ENCODE measurements at places on chromosomes 6 and 20.

DNA sequence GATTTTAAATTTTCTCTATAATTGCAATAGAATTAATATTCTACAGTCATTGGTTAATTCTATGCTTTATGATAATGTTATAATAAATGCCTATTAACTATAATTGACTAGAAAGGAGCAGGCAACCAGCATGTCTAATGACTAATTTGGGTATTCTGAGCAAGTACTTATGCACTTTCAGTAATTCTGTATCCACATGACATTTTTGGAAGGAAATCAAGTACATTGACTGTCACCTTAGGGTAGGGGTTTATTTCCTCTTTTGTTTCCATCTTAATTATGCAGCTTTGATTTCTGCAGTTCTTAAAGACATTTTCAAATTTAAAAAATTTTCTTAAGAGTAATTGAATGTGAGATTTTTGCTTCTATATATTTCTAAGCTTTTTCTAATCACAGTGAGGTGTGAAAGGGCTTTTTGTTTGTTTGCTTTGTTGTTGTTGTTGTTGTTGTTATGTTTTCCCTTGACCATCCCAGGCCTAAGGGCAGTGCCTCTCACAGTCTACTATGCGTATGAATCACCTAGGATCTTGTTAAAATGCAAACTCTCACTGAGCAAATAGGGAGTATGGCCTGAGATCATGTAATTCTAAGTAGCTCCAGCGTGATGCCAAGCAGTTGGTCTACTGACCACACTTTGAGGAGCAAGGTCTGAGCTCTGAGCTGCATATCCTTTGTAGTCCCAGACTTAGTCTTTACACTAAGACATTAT, 467.1 kb upstream of the RNF217 start:
- DNase-seq: no peak

DNA sequence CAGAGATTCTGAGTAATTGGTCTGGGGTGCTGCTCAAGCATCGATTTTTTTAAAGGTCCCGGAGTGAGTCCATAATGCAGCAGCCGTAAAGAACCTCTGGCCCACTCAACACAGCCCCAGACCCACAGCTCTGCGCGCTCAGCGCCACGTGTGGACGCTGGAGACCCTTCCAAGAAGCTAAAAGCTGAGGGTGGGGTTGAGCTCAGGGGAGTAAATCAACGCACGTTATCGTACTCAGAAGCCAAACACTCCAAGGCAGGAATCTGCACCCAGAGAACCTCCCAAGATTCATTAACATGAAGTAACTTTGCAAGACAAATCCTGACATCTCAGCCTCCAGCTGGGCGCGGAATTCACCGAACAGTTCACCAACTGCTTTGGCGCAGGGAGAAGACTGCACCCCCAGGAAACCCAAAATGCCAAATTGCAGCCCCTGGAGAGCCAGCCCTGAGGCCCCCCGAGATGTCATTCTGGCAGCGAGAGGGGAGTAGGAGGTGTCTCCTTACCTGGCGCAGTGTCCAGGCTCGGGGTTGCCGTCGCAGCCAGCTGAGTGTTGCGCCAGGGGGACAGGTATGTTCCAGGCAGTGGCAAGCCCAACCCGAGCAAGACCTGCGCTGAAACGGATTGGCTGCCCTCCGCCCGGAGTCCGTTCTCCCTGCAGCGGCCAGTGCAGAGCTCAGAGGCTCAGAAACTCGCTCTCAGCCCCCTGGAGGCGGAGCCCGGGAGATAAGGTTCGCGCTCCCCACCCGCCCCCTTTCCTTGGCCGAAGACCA, at the start of gene COL21A1:
COL21A1 (minus strand) TSS at position 700 of the 773 bp plus-strand sequence. CDS start 64,962 bp downstream, outside the sequence.
- DNase-seq: no peak

- no peak for DNase-seq
Observed at GRCh38 chr20:53774461-53775203, 181.0 kb upstream of the ZNF217 start.

GRCh38 chr6:26331218-26332073, 33.6 kb upstream of the BTN3A2 start:
- no peak for DNase-seq

DNA sequence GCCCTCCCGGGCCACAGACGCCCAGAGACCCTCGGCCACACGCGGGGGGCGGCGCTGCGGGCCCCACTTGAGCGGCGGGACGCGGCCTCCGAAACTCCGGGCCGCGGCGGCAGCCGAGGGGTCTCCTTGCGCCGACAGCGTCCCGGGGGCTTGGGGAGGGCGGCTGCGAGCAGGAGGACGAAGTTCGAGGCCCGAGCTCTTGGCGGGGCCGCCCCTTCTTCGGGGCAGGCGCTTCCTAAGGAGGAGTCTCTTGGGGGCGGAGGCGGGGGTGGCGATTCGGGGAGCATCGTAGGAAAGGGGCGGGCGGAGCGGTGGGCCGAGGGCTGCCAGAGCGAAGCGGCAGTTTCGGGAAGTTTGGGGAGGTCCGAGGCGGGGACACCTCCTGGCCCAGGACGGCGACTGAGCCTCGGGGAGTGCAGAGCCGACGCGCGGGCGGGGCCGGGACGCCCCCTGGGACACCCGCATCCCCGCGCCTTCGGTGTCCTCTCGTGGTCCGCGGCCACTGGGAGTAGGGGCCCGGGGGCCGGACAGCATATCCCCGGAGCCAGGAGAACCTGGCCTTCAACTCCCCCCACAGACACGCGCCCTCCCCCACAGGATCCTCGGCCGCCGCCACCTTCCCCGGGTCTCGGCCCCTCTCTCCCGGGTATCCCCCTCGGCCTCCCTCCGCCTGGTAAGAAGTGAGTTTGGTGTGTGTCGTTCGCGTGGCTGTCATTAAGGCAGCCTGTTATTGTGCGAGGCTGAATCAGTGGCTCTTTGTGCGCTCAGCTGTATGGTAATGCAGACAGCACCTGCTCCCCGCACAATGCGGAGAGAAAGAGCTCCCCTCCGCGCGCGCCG, 613 bp upstream of the DLL1 start:
- DNase-seq: no peak

DNA sequence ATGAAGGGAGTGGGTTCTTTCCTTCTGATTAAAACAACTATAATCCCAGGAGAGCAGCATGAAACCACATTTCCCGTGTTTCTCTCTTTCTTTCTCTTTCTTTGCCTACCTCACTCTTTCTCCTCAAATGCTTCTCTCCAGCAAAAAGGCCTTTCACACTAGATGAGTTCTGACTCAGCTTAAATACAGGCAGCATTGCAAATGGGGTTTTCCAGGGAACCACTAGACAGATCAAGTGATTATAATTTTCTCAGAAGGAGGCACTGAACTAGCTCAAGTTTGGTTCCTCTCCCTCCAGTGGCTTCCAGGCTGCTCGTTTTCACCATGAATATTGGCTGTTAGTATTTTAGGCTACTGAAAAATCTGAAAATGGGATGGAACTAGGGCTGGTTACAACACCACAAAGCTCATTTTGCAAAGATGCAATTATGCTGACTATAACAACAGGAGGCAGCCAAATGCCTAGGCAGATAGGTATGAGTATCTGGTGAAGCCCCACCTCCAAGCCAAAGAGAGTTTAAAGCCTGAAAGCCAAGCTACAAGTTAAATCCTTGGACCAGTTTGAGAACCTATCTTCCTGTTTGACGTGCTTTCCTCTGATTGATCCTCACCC, 260.0 kb downstream of the MMUT start:
- no peak for DNase-seq

- no peak for DNase-seq
Observed at GRCh38 chr6:20182926-20183521, 29.2 kb downstream of the MBOAT1 start.

GRCh38 chr6:82971877-82972460, 93.7 kb downstream of the UBE3D start:
- no peak for DNase-seq

DNA sequence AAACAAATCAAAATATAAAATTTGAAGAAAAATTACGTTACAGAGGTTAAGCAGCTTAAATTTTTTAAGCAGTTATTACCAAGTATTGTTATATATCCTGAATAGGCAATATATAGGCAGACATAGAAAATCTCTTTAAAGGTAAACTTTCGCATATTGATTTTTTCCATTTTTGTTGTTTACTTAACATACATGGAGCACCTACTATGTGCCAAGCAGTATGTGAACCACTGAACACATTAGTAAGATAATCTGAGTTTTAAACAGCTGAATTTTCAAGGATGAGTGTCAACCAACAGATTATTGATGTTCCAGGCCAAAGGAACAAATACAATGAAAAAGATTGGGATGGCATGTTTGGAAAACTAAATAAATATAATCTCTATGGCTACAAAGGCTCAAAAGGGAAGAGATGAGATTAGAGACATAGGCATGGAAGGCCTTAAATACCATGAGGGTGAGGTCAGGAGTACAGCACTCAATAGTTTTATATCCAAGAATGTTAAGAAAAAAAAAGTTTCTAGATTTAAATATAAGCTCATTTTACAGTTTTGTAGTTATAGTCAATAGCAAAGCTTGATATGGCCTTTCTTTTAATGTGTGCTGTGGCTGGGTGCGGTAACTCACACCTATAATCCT, 277.5 kb downstream of the PTPRK start:
- no peak for DNase-seq

DNA sequence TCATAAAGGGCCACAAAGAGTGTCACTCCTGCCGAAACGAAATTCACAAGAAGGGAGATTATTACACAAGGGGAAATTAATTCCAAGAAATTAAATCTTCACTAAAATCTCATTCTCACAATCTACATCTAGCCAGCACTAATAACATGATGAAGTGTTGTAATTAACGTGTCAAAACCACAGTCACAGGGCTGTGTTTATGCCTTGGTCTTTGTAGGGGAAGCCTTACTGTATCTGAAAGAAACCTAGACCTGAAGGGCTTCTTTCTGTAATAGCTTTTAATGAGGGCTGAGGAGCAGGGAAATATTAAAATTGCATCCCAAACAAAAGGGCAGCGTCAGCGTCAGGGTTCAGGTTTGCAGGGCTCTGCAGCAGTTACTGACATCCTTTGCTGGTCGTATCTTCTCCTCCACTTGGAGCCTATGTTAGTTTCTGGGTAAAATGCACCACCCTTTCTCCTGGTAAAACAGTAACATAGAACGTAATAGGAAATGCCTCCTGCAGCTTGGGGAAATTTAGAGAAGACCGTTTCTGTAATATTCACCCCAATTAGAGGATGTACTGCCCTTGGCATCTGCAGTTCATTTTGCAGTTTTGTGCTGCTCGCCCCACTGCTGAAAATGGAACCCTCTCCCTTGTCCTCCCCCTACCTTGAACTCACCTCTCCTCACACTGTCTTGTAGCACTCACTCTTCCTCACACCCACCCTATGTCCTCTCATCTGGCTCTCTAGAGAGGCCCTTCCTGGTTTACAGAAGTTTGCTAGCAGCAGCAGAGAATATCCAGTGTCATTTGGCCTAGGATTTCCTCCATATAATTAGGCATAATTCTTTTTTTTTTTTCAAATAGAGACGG, 109.0 kb upstream of the TRAF3IP2 start:
- DNase-seq: no peak

DNA sequence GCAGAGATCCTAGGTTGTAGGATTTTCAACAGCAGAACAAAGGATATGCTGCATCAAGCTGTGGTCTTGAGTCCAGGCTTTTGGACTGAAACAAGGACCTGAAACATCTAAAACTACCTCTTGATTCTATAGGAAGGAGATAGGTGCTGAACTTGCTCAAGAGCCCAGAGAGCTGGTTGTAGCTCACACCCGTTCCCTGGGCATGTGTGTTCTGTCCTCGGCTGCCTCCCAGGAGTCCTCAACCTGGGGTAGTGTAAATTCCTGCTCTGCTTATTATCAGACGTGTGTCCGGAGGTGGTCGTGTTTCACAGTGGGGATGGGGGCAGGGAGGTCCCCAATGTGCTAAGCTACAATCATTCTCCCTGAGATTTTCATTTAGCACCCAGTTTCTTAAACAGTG, 4.8 kb downstream of the NOP56 start:
- DNase-seq: no peak

- DNase-seq: no peak
Observed at GRCh38 chr6:134249759-134250602, 67.9 kb downstream of the SGK1 start.

DNA sequence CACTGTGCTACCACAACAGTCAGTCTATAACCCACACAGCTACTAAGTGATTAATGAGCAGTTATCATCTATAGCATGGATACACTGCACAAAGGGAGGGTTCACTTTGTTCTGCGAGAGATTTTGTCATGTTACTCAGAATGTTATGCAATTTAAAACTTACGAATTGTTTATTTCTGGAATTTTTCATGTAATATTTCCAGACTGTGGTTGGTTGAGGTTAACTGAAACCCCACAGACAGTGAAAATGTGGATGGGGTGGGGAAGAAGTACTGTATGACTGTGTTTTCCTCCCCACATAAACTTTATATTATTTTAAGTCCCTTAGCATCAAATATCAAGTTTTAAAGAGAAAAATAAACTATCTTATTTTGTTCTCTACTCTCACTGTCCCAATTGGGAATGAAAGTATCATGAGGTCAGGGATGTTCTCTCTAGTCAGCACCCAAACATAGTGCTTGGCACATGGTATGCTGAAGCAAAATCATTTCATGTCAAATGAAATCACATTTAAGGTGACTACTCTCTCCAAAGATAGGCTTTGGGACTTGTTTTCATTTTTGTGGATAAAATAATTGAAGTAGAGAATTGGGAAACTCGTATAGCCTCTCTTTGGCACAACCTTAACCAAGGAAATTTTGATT, 25.4 kb downstream of the DOP1A start:
- no peak for DNase-seq

GRCh38 chr6:124123617-124124209, 320.0 kb downstream of the NKAIN2 start:
- DNase-seq: no peak

DNA sequence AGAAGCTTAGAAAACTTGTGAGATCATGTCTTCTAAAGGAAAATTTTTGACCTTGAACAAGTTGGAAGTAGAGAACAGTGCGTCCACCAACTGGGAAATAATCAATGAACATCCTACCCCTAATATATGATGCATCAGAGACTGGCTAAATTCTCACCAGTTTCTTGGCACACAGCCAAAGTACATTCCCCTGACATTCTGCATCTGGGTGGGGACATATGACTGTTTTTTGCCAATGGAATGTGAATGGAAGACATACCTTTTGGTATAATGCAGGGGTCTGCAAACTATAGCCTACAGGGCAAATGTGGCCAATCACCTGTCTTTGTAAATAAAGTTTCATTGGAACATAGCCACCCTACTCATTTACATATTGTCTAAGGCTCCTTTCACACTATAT, 84.7 kb downstream of the HAO1 start:
- DNase-seq: no peak

GRCh38 chr6:80527552-80528052, 421.1 kb downstream of the BCKDHB start:
- no peak for DNase-seq

- no peak for DNase-seq
Observed at GRCh38 chr20:38834868-38835267, 29.4 kb downstream of the PPP1R16B start.

DNA sequence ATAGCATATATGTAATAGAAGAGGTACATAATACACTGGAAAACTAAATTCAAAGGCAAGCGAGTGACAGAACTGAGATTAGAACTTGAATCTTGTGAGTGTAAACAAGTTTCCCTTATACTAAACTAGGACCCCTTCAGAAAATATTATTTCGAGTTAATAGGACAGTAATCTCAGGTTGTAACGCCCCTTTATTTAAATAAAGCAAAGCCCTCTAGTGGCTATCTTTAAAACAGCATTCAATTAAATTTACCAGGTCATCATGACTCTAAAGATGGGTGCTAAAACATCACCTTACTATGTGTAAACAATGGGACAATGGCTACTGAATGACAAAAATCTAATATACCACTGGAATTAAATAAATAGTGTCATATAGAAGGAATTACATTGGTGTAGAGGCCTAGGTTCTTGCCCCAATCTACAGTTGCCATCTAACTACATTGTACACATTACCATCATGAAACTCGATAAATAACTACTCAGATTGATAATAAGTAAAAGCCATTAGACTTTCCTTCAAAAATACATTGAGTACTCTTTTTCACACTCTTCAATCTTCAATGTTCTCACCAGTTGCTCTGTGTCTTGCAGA, 255.4 kb upstream of the IRAK1BP1 start:
- DNase-seq: no peak
